ENCODE measurements at places on chromosomes 6 and 20. TPM values are rescaled to one million over a fixed set of nuclear protein-coding genes. Genes with fewer than 3 reads are reported as not detected.

The APCDD1L gene
- total RNA-seq = 16.4 TPM

GRCh38 chr20:62595491-62595890, 46.8 kb upstream of the SLCO4A1 start:
- peak; percentile 56 for DNase-seq

The SAPCD1 gene
- 1.2 TPM for total RNA-seq

- no peak for DNase-seq
Observed at GRCh38 chr6:8481727-8482126, 46.4 kb upstream of the SLC35B3 start.

DNA sequence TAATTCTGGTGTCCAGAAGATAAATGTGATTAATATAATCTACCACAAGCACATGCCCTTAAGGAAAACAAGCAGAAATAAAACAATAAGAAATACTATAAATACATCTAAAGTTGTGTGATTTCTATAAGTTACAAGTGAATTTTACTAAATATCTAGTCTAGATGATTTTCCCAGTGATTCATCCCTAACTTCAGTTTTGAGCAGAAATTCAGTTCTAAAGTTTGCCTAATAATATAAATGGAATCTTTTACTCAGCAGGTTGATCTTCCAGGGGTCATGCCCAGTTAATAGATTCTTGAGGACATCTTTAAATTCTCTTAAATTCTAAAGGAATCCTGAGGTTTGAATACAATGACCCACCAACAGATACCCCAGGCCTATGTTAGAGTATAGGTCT, 37.3 kb downstream of the PDE7B start:
- no peak for DNase-seq

DNA sequence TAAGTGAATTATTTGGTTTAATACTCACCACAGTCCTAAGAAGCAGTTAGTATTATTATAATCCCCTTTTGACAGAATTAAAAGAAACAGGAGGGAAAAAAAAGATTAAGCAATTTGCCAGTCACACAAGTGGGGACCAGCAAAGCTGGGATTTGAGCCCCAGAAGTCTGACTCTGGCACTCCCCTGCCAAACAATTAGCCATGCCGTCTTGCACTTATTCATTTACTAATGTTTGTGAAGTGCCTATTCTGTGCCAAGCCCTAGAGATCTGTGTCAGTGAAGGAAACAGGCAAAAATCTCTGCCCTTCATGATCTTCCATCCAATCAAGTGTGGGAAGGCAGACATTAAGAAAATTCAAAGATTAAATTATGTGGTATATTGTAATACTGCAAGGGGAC, 126.0 kb upstream of the TOP1 start:
- no peak for DNase-seq

The PKHD1 gene
- total RNA-seq = 0.17 TPM

The ACTR5 gene
- total RNA-seq = 4.0 TPM

The SIM1 gene
- not detected for total RNA-seq

DNA sequence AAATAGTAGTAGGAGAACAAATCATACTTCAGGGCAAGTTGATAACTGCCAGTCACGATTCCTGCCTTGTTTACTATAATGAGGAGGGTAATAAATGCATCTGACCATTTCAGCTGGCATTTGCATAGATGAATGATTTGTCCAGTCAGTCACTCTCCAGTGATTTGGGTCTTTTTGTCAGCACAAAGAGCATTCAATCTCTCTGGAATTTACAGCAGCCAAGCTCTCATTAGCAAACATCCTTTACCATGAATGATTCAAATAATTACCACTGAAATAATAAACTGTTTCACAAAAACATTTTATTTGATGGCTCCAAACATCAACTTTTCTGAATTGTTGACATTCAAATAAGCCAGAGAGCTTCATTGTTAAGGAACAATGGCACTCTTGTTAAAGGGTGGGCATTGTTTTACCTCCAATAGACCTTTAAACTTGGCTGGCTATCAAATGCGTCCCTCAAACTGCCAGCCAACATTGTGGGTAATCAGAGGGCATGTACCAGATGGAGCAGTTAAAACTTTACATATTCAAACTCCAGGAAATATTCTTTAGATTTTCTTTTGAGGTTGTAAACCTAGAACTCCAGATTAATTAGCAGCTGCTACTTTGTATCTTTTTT, 30.0 kb upstream of the FBXL4 start:
- DNase-seq = no peak

The RALY gene
- total RNA-seq = 90.5 TPM

The LRFN2 gene
- total RNA-seq = 0.32 TPM

- DNase-seq = no peak
Observed at GRCh38 chr6:112300896-112301295, 46.2 kb upstream of the RFPL4B start.

The PRND gene
- not detected for total RNA-seq

- DNase-seq = no peak
Observed at GRCh38 chr6:118825661-118826060, 68.3 kb upstream of the ASF1A start.

DNA sequence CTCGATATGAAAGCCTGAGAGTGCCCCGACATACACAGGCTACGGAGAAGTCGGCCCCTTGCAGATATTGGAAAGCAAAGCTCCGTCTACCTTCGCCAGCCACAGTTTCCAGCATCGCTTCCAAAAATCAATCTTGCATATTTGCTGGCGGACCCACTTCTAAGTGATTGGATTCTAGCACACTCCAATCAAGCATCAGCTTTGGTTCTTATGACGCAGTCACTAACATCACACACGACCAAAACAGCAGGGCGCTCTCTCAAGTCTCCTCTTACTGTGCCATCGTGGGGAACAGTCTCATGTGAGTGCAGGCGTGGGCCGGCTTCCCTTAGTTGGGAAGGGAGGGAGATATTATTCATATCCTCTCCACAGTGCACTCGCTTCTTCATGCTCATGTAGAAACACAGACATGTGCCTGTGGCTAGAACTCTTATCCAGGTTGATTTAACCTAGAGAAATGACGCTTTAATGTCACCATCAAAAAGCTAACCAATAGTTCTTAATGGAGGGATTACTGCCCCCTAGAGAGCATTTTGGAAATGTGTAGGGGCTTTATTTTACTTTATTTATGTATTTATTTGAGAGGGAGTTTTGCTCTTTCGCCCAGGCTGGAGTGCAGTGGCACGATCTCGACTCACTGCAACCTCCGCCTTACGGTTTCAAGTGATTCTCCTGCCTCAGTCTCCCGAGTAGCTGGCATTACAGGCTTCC, 229.8 kb downstream of the SOD2 start:
- DNase-seq = no peak

DNA sequence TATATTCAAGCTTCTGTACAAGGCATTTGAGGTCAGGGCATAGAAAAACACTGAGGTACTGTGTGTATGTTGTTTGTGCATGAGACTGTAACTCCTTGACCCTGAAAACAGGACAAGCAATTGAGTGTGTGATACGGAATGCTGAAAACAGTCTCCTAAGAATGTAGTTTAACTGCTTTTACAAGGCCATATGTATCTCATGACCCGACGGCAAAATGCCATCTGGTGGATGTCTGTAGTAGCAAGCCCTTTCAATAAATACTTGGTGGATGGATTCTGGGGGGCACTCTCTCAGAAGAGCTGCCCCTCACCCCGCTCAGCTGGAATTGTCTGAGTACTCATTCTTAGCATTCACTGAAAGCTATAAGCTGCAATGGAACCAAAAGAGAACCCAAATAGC, 69.3 kb upstream of the EYS start:
- DNase-seq = no peak

DNA sequence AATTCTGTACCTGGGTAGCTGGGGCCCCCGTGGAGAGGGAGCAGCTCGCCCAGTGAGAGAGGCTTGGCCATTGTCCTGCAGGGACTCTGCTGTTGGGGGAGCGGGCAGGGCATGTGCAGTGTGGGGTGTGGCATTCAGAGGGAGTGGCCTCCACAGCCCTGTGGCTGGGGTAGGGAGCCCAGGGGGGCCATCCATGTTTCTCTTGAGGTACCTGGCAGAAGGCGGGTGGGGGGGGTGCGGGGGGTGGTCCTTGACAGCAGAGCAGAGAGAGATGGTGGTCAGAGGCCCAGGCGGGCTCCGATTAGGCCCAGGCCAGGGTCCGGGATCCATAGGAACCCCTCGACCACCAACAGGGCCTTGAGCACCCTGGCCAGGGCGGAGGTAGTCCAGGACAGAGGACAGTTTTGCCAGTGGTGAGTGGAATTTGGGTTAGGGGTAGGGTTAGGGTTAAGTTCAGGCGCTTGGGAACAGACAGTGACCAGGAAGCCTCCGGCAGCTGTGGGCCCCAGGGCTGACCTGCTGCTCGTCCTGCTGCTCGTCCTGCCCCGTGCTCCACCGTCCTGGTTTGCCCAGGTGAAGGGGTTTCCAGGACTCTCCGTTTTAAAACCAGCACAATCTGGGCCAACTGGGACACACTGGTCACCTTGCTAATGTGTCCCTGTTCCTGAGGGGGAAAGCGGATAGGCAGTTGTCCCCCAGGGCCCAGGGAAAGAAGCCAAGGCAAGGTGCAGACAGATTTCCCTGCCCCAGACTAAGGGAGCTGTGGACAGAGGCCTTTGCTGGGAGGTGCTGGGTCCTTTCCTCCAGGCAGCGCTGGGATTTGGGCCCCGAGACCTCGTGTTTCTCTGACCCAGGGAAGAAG, 24.8 kb upstream of the MYT1 start:
- no peak for DNase-seq

DNA sequence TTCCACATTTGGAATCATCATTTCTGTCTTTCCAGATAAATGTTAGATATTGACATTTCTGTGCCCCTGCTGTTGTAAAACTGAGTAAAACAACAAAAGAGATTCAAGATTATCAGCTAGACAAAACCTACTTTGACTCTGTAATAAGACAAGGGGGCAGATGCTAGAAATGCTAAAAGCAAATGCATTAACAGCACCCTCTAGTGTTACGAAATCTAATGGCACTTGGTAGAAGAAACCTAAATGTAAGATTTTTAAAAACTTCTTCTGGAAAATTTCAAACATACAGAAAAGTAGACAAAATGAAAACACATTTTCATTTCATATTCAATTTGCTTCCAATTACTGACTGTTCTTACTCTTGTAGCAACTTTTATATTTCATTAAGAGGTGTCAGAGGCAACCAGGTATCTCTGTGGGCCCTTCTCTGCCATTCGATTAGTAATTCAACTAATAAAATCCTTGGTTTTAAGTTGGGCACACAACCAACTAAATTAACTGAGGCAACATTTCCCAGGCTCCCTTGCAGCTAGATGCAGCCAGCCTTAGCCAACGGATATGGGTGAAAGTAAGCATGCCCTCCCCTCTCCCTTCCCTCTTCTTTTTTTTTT, 45.0 kb downstream of the SLC23A2 start:
- DNase-seq = no peak

GRCh38 chr6:137522198-137522798, 28.1 kb upstream of the OLIG3 start:
- no peak for DNase-seq

DNA sequence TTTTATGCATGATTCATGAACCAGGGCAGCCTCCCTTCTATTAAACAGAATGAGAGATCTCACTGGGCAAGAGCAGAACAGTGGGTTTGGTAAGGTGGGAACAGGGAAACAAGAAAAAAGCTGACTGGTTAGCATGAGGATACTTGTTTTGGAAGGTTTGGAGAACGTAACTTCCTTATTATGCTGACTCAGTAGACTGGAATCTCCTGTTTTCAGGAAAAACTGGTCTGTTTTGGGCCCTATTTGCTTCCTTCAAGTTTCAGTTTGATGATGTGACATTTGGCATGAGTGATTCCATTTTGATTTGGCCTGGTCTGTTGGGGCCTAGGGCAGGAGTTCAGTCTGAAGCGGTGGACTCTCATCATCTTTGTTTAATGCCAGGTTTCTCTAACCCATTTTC, 172.0 kb downstream of the MYLK4 start:
- DNase-seq = peak; percentile 7

The PACSIN1 gene
- total RNA-seq = 0.46 TPM

GRCh38 chr6:128513878-128514277, 6.5 kb downstream of the PTPRK start:
- no peak for DNase-seq

DNA sequence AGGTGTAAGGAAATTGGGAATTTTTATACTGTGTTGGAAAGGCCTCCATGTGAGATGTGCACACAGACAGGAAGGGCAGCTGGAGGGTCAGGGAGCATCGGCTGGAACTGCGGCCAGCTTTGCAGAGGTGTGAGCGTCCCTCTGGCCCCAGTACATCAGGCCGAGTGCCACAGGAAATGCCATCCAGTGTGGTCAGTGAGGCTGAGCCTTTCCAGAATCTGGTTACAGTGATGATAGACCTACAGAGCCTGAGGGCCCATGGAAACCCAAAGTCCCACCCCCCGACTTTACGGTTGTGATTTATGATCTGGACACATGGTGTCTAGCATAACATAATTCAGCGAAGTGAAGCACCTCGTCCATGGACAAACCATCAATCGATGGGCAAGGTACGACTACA, 137.3 kb upstream of the PDE10A start:
- DNase-seq = no peak

The IRF4 gene
- total RNA-seq = not detected

The SRMS gene
- not detected for total RNA-seq

The NHLRC1 gene
- total RNA-seq = not detected

- DNase-seq = no peak
Observed at GRCh38 chr6:168027521-168027920, 30.1 kb downstream of the KIF25 start.

GRCh38 chr6:81766482-81767069, 14.1 kb upstream of the TENT5A start:
- DNase-seq = peak; percentile 97

The MDFI gene
- total RNA-seq = 144 TPM

- no peak for DNase-seq
Observed at GRCh38 chr20:48038713-48039112, 253.4 kb upstream of the SULF2 start.

The TCF19 gene
- total RNA-seq = 2.5 TPM

- DNase-seq = no peak
Observed at GRCh38 chr20:7269452-7269851, 502.0 kb downstream of the BMP2 start.

DNA sequence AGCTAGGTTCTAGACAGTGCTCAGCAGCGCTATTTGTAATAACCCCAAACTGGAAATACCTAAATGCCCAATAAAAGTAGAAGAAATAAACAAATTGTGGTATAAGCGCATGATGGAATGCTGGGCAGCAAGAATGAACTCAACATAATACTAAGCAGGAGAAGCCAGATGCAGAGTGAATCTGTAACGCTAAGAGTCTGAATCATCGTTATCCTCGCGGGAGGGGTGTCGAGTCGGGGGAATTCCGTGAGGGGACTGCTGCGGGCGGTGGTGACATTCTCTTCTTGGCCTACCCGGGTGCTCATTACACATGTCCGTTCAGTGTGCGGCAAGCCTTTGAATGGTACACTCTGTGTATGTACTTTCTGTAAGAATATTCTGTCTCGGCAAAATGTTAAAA, 83.7 kb downstream of the SULF2 start:
- peak; percentile 72 for DNase-seq

GRCh38 chr6:16802071-16802470, 40.8 kb upstream of the ATXN1 start:
- DNase-seq = peak; percentile 91

- no peak for DNase-seq
Observed at GRCh38 chr6:158756126-158756525, 63.0 kb downstream of the EZR start.

The MYBL2 gene
- 6.2 TPM for total RNA-seq

- DNase-seq = no peak
Observed at GRCh38 chr20:1618479-1618878, 1.3 kb downstream of the SIRPB1 start.

The MATN4 gene
- total RNA-seq = 0.19 TPM

- DNase-seq = no peak
Observed at GRCh38 chr6:43999628-44000027, 127.6 kb downstream of the MRPL14 start.

The ZBTB46 gene
- total RNA-seq = 13.9 TPM

- DNase-seq = no peak
Observed at GRCh38 chr20:53961527-53961926, 108.9 kb downstream of the BCAS1 start.

The PERP gene
- 36.4 TPM for total RNA-seq
